ENCODE measurements at places on chromosomes 6 and 20.

GRCh38 chr6:37502703-37503291 is 3.1 kb upstream of the CCDC167 start:
- no peak for DNase-seq

- DNase-seq = no peak
Measured at GRCh38 chr6:170286246-170286933, 4.5 kb downstream of the DLL1 start.

GRCh38 chr6:42724825-42725224 is 2.4 kb upstream of the PRPH2 start:
- no peak for DNase-seq

DNA sequence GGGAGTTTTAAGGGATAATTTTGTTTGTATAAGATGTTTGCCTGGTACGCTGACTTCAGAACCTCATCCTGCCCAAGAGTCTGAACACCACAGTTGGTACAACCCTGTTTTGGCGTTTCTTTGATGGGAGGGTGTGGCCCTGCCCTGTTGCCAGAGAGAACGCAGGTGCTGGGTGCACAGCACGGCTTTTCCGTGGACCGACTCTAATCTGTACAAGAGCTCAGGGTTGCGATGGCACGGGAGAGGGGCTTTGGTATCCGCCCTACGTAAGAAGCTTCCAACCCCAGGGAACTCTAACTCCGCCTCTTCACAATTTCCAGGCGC is 1.3 kb downstream of the CYP24A1 start:
- no peak for DNase-seq

DNA sequence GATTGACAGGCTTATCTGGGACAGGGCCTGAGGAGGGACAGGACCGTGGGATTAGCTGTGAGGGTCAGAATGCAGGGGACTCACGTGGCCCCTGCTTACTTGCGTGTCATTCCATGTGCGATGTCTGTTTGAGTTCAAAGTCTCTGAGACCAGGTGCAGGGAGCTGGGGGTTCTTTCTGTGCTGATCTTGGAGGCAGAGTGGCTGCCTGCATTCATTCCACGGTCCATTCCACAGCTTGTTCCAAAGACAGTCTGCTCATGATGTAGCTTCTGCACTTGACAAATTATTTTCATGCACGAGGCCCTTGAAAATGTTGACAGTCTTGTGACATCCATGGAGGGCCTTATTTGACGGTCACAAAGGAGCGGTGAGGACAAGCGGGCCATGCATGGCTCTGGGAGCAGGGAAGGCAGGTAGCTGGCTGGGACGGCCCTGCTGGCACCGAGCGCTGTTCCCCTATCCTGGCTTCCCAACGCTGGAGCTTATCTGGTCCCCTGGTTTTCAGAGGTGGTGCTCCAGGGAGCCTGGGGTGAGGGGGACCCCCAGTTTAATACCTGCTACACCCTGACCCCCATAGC is 156.3 kb upstream of the RNF24 start:
- DNase-seq = no peak

GRCh38 chr6:36430351-36430750 is 12.3 kb downstream of the PXT1 start:
- DNase-seq = no peak

GRCh38 chr6:73577676-73578075 is 56.8 kb upstream of the EEF1A1 start:
- DNase-seq = no peak

Measured in activated CD8-positive, alpha-beta memory T cell treated with anti-CD3 and anti-CD28 coated beads for 1 hour (primary cell).